ENCODE measurements at places on chromosomes 7 and 10.

- DNase-seq: no peak
Measured at GRCh38 chr10:75407224-75407712, 5.7 kb upstream of the ZNF503 start.

DNA sequence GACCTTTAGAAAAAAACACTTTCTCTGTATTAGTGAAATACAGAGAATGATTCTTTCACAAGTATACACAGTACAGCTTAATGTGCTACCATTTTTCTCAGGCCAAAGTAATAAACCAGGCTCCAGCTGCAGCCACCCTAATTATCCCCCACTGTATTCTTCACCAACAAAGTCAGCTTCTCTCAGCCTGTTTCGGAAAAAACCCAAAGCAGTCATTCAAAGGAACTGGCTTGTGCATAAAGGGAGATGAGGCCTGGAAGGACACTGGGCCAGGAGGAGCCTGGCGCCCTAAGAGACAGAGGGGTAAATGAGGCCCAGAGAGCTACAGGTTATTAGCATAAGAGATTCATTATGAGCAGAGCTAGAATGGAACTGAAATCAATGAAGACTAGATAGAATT lies 9.2 kb downstream of the USP54 start:
- DNase-seq: no peak

- no peak for DNase-seq
Measured at GRCh38 chr7:26989897-26990670, 105.7 kb downstream of the HOXA1 start.

- no peak for DNase-seq
Measured at GRCh38 chr7:71313553-71313952, 181.6 kb downstream of the GALNT17 start.

DNA sequence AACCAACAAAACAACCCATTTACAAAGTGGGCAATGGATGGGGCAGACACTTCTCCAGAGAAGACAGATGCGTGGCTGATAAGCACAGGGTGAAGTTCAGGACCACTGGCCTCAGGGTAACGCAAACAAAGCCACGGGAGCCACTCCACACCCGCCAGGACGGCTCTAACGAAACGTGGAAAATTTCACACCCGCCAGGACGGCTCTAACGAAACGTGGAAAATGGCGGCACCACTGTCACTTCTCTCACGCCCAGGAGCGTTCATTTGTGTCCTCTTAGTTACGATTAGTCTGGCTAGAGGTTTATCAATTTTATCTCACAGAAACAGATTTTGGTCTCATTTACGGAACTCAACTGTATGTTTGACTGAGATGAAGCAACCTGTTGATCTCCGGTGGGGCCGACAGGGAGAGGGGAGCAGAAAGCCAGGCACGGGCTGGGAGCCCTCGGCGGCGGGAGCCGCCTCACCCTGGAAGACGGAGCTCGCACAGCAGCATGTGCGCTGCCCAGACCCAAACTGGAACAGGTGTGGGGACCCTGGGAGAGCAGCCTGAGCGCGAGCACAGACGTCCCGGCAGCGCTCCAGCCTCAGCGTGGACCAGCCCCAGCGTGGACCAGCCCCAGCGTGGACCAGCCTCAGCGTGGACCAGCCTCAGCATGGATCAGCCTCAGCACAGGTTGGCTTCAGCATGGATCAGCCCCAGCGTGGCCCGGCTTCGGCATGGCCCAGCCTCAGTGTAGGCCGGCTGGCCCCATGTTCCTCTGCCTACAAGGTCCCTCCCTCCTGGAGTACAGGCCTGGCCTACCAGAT lies 243.5 kb downstream of the MAD1L1 start:
- no peak for DNase-seq

- peak; percentile 73 for DNase-seq
Measured at GRCh38 chr10:13586676-13587355, at the start of gene PRPF18. Gene PRPF18 (plus strand): TSS chr10:13586965. CDS start chr10:13587087, 122 bp downstream.

- DNase-seq: no peak
Measured at GRCh38 chr10:124698545-124699469, 45.4 kb downstream of the FAM53B start.

DNA sequence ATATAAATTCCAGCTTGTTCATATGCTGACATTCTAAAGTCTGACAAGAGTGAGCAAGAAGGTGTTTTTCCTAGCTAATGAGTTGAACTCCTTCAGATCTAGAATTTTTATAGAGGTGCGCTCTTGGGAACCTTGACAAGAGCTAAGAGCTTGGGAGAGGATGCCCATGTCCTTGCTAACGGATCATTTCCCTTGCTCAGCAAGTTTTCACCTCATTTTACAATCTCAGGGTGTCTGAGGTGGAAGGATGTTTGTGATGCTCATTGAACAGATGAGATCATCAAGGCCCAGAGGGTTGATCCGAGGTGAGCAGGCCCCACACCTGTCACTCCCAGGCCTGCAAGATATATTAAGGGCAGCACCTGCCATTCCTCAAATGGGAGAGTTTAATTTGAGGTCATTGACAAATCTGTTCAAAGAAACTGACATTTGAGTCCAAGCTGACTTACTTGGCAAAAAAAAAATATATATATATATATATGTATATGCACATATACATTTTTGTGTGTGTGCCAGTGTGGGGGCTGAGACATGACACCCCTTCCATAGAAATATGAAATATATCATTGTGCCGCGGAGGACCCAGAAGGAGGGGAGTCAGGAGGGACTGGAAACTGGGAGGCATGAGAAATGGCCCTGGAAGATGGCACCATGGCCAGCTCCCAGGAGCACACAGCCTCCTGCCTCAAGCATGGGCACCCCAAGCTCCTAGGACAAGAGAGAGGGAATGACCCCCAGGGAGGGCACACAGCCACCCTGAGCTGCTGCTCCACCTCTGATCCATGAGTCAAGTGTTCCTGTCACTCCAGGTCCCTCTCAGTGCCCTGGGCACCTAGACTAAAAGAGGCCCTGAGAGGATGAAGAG lies 17.3 kb upstream of the TMEM72 start:
- no peak for DNase-seq

DNA sequence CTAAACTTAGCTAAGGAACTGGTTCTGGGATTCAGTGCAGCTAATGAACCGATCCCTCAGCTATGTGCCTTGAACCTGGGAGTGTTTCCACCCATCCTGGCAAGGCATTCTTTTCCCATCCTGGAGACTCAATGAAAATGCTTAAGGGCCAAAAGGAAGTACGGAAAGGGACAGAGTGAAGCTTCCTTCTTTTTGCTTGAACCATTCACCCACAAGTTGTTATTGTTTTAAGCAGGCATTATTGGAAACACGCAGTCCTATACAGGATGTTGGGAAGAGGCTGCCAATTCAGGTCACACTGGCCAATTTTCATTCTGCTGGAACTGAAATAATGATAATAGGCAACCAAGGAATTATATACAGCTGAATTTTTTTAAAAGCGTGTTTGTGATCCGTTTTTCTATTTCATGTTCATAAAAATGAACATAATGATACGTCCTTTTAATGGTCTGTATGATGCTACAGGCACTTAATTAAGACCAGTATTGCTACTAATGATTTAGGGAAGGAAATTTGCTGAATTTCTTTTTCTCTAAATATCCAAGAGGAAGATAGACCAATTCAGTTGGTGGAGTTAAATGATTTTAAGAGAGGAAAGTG lies 57.8 kb upstream of the FZD1 start:
- DNase-seq: no peak

DNA sequence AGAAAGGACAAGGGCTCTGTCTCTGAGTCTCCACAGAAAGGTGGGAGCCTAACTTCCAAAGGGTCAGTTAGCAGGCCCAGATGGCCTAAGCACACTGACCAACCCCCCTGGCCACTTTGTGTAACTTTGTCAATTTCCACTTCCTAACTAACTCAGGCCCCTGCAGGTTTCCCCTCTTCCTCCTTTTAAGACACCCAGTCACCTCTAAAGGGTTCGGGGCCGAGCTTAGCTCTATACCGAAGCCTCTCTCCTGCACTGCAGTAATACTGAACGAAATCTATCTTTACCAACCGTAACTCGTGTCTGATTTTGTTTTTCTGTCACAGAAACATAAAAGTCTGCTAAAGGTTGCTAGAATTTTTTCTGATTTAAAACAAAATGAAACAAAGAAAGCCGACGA lies 44.4 kb downstream of the CCDC3 start:
- DNase-seq: no peak

DNA sequence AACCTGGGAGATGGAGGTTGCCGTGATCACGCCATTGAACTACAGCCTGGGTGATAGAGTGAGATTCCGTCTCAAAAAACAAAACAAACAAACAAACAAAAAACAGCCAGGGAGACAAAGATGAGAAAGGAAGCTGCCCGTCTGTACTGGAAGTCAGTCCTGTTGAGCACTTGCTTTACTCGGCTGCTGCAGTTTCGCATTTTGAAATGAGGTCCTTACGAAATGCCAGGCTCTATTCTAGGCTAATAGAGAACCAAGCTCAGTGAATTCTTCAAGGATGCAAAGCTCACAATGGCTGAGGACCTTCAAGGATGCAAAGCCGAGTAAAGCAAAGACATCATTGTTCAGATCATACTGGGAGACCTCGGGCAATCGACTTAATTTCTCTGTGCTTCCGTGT lies 333.3 kb downstream of the CALN1 start:
- DNase-seq: no peak

DNA sequence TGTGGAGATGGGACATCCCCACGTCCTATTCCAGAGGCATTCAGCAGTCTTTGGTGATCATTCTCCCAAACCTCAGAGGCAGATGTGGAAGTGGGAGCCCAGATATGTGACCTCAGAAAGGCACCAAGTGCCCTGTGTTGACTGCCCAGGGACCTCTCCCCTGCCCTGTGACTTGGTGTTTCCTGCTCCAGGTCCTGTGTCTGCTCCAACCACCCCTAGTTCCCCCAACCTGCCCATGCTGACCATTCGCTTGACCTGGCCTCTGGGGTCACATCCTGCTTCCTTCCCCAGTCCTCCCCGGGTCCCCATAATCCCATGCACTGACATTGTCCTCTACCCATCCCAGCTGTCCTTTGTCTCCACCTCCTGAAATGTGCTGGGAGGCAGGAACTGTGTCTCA lies 7.6 kb downstream of the CYP26A1 start:
- DNase-seq: no peak

DNA sequence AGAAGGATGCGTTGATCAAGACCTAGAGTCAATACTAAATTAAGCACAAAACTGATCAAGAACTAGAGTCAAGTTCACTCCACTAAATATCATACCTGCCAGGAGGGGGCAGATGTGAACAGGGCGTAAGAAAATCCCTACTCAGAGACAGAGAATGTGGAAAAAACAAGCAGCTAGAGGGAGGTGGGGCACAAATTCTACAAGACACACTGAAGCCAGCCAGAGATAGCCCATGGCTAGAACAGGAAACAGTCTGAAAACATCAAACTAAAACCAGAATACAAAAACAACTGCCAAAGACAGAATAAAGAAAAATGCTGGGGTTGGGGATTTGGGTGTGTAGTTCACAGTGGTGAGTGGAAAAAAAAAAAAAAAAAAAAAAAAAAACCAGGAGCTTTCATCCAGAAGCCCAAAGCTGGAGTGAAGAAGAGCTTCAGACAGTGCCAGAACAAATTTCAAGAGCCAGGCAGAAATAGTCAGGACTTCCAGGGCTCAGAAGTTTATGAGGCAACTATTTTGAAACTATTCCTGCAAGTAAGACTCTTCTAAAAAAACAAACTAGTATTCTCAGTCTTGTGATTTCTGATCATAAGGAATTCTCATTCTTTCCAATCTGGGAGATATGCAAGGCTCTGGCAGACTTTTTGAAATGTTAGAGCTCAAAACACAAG lies 118.3 kb downstream of the CCDC71L start:
- DNase-seq: no peak

DNA sequence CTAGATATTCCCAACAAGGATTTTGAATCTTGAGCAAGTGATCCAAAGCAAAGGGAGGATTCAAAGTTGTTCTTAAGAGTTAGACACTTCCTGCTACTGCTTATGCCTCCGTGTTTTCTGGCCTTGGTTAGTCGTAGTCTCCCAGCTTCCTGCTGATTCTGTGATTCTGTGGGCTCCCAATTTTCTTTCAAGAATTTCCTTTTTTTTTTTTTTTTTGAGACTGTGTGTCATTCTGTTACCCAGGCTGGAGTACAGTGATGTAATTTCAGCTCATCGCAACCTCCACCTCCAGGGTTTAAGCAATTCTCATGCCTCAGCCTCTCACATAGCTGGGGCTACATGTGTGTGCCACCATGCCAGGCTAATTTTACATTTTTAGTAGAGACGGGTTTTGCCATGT lies 4.4 kb upstream of the ITGB8 start:
- no peak for DNase-seq

DNA sequence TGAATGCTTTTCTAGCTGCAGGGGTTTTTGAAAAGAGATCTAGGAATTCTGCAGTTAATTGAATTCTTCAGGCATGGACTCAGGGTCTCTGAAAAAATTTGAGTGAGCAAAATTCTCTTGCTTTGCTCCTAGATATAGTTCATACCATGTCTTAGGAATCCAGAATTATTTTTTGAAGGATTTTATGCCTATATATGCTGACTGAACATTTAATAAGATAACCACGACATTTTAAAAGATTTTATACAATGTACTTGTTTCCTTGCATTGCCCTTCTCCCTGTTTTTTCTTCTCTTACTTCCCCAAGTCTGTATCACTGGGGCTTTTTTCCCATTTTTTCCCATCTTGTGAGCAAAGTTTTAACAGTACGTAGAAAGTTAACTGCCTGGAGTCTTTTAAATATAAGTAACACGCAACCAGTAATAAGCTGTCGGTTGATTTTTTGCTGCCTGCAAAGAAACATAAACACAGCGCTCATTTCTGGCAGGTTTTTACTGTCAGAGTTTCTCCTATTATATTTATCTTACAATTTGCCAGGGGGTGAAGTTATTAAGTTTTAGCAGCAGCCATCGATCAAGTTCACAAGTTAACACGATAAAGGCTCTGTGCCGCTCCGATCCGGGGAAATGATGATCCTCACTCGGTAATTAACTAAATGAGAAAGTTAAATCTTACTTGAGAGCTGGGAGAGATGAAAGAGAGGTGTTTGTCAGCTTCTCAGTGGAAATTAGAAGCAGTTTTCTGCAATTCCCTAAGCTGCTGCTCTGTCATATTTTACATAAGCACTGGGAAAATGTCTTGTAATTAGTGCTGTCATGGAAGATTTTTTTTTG lies 81.0 kb downstream of the POLL start:
- no peak for DNase-seq

- no peak for DNase-seq
Measured at GRCh38 chr10:29112827-29113615, 175.8 kb upstream of the LYZL1 start.

GRCh38 chr7:95322854-95323253 lies 1.5 kb downstream of the PON1 start:
- no peak for DNase-seq

GRCh38 chr7:2508327-2509215 lies 11.0 kb upstream of the LFNG start:
- DNase-seq: peak; percentile 76

DNA sequence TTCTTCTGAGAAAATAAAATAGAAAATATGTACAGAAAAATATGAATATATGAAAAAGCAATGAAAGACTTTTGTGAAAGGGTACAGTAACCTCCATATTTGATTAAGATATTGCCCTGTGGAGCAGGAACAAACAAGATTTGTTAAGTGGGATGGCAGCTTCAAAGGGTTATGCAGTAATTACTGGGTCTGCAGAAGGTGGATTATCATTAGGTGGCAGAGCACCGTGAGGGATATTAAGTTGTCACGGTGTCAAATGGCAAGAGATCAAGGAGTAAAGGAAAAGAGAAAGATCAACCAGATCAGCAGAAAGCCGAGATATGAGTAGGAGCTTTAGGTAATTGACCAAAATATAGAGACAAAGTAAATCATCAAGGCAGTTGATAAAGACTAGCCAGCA lies 44.1 kb downstream of the DGKB start:
- DNase-seq: no peak

GRCh38 chr10:1605121-1605520 lies 132.2 kb downstream of the ADARB2 start:
- no peak for DNase-seq

All from activated gamma-delta T cell (primary cell).